ENCODE measurements at places on chromosomes 16 and 17. TPM values are rescaled to one million over a fixed set of nuclear protein-coding genes. Genes with fewer than 3 reads are reported as not detected.

GRCh38 chr17:73414171-73414955 is 102.6 kb upstream of the CDC42EP4 start:
- no peak for DNase-seq

DNA sequence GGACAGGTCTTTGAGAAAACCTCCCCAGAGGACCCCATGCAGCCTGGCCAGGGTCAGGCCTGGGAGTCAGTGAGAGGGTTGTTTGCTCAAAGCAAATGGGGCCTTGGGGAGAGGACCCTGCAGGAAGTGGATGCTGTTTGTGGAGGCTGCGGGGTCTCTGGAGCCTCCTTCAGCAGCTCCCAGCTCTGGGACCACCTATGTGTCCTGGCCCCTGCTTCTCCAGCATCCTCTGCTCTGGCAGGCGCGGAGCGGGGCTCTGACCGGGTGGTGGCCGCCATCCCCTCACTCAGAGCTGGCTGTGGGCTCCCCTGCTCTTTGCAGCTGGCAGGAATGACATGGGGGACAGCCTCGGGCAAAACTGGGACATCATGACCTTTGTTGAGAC is 29.8 kb upstream of the CIBAR2 start:
- DNase-seq: no peak

Gene GCGR
- polyA plus RNA-seq: 9.2 TPM

DNA sequence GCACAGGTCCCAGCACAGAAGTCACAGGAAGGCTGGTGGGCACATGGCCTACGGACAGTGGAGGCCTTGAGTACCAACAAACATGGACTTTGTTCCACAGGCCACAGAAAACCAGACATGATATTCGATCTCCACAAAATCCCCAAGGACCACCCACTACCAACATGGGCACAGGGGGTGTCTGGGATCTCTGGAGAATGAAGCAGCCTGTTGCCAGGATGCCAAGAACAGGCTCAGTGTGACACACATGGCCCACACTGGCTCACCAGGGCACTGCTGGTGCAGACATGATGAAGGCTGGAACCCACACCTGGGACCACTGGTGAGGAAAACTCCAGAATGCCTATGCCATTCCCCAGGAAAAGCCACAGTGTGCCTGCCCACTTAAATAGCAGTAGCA is 120.2 kb downstream of the C16orf78 start:
- DNase-seq: no peak

GRCh38 chr17:44487170-44487569 is 16.0 kb downstream of the GPATCH8 start:
- no peak for DNase-seq

Gene PRSS22
- polyA plus RNA-seq: 8.2 TPM

DNA sequence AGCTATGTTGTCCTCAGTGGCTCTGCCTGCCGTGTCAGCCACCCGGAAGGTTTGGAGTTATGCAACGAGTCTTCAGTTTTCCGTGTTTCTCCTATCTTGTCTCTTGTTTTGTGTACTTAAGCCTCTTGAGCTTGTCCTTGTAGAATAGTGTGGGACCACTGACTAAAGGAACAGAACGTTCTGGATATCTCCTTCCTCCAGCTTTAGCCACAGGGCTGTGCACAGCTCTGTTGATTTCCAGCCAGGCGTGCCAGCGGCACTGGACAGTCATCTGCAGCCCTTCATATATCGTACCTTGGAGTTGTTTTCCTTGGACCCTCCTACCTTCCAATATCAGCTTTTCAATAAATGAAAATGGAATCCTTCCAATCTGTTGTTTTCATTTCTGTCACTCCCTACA is 39.8 kb downstream of the TMEM11 start:
- DNase-seq: no peak

Gene EPN2
- polyA plus RNA-seq: 44.4 TPM

DNA sequence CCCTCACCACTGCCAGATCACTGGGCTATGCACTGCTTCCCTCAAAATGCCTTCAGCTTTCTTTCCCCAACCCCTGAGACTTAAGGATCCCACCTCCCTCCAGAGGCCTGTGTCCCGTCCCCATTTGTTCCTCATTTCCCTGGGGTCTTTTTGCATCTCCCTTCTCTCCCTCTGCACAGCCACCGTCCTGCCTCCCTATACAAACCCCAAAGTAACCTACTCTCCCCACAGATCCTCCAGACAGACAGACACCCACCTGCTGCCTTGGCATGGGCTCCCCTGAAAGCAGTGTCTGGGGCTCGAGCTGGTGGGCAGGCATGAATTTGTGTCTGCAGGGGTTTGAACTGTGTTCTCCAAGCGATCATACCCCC is 69.4 kb upstream of the TNRC6C start:
- no peak for DNase-seq

Gene SLC6A2
- polyA plus RNA-seq: 0.08 TPM

Gene KRTAP9-8
- polyA plus RNA-seq: not detected

Gene CACNG3
- not detected for polyA plus RNA-seq

DNA sequence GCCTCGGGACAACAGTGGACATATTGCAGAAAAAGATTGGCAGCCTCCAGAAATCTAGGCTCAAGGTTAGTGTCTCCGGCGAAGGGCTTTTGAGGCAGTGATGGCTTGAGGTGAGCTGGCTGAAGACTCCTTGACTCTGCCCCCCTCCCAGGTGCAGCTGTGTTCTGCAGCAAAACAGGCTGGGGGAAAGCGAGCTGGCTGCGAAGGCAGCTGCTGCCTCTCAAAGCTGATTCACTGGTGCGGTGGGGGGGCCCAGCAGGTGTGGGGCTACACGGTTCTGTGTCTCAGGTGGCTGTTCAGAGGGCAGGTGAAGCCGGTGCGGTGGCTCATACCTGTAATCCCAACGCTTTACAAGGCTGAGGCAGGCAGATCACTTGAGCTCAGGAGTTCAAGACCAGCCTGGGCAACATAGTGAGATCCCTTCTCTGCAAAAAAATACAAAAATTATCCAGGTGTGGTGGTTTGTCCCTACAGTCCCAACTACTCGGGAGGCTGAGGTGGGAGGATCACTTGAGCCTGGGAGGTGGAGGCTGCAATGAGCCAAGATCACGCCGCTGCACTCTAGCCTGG is 22.9 kb downstream of the C16orf96 start:
- DNase-seq: no peak

Gene CRHR1
- polyA plus RNA-seq: 0.47 TPM

GRCh38 chr17:33895491-33895890 is 359.6 kb upstream of the CCL2 start:
- DNase-seq: no peak

DNA sequence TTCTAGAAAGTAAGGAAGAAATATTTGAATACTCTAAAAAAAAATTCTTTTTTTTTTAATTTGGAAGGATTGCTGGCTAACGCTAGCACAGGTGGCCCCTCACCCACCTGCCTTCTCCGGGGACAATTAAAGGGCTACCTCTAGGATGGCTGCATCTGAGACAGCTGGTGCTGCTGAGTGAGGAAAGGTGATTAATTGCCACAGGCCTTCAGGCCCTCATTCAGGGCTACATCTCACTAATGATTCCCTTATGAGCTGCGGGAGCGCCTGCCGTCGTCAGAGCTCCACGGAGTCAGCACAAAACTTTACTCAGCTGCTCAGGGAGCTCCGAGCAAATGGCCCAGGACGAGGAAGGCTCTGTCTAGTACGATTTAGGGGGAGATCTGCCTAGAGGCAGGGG is 27.0 kb upstream of the AKTIP start:
- no peak for DNase-seq

Gene CAPNS2
- polyA plus RNA-seq: not detected

GRCh38 chr17:42422412-42422957 is 571 bp downstream of the CAVIN1 start:
- no peak for DNase-seq

GRCh38 chr17:16948587-16949376 is 23.1 kb downstream of the TNFRSF13B start:
- no peak for DNase-seq
